Coronary artery (tissue), 2 donors: ENCODE measurements at places on chromosomes 11 and 22.

DNA sequence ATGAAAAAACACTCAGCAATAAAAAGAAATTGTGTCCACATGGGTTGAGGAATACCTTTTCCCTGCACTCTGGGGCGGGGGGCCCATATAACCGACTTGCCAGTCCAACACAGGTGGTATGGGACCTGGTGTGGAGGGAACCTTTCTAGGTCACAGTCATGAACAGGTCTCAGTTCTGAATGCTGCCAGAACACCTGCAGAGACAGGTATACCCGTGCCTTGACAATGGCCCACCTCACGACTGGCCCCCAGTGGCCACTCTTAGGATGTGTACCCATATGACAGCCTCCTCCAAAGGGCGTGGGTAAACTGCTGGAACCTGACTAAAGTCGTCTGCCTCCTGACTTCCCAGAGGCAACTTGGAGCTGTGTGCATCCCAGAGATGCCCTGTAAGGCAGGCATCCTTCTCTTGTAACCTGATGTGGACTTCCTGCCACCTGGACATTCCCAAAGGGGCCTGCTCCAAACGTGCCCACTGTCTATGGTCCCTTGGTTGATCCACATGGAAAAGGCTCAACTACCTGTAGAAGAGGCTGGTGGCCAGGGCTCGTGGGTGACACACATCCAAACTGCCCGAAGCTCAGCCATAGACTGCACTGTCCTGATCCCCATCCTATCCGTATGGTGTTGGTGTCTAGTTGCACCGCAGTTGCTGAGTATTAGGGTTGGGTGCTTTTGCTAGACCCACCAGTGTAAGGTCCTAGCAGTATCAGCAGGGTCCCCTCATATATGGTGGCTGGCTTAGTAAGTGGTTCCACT, 859.3 kb downstream of the BRD1 start:
- peak; percentile 43 for DNase-seq

DNA sequence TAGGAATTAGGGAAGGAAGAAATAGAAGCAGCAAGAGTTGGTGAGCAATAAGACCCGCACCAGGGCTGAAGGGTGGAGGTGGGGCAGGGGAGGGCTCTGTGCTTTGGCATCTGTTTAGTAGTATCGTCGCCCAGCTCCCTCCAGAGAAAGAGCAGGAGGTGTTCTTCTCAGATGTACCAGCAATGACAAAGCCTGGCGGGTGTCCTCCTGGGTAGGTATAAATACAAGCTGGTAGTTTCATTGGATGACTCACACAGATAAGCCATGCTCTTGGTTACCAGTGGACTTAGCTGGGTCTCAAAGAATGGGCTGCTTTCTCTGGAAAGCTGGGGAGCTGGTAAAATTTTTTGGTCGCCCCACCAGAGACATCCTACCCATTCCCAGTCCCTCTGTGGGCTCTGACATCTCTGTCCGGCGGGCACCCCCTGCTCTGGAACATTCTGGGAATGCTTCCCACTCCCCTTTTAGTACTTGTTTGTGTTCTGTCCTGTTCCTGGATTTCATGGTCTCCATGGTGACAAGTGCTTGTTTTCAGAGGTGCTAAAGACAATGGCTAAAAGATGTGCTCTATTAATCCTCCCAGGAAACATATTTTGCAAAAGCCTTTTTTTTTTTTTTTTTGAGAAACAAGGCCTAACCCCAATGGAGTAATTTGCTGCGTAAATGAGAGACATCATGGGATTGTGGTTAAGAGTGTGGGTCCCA, 15.4 kb upstream of the TUBA8 start:
- DNase-seq = no peak

DNA sequence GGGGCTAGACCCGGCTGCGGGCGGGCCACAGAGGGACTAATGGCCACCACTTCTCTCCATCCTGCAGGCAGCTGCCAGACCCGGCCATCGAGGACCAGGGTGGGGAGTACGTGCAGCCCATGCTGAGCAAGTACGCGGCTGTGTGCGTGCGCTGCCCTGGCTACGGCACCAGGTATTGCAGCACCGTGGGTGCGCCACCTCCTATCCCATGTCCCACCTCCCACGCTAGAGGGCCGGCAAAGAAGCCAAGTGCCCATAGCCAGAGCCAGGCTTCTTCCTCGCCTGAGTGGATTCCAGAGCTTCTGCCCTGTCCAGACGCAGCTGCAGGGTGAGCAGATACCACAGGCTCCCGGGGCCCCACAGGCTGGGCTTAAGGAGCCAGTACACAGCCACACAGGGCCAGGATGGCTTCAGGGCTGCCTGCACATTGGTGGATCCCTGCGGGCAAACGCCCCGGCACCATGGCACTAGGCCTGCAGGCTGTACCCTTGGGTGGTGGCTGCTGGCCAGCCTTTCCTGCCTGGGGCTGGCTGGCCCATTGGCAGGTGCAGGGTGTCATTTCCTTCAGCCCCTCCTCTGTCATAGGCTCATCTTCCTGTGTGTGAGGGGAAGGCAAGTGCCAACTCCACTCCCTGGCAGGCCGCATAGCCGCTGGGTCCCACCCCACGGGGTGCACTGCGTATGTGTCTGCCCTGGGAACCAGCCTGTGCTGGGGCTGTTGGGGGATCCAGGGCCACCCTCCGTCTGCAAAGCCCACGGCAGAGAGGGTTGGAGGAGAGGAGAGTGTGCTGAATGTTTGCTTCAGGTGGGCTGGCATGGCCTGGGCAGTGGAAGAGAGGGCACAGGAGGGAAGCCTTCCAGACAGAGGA, 16.5 kb upstream of the DGCR8 start:
- DNase-seq = no peak

- DNase-seq = no peak
Observed at GRCh38 chr11:23564370-23564769, 704.1 kb upstream of the CCDC179 start.

GRCh38 chr11:127226949-127227348, 226.4 kb upstream of the KIRREL3 start:
- no peak for DNase-seq

DNA sequence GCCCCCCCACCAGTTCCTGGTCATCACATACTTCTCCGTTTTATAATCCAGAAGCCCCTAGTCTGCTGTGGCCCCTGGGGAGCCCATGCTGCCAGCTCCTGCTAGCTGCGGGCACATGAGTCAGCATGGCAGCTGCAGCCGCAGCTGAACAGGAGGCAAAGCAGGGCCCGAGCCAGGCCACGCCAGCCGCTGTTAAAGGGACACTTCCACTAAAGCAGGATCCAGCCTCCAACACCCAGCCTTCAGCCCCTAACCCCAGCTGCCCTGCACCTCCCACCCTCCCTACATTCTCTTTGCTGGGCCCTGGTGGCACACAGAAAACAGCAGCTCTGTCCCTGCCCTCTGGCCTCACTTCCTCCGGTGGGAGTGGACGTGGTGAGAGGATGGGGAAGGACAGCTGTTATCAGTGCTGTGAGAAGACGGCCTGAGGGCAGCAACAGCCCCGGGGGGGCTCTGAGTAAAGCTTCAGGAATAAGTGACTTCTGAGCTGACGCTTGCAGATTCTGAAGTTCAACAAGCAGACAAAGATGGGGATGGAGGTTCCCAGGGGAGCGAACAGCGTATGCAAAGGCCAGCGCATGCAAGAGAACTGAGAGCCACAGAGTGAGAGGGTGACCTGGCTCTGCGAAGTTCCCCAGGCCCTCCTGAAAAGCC, 688 bp upstream of the LRRC74B start:
- no peak for DNase-seq

DNA sequence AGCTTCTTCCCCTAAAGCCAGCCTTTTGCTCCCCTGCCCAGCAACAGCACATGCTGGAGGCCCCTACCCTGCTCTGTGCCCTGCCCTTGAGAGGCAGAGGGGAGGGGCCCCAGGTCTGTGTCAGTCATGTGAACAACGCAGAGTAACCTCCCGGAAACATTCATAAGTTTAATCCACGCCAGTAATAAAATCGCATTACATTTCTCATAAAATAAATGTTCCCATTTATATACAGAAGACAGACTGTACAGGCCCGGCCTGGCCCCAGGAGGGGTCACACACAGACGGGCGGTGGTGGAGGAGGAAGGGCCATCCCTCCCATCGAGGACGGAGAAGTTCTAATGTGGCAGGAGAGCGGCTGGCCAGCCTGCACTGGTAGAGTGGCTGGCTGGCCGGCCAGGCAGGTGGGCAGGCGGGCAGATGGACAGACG, 39.5 kb downstream of the LMO1 start:
- no peak for DNase-seq
